ENCODE measurements at places on chromosomes 7 and 10.

DNA sequence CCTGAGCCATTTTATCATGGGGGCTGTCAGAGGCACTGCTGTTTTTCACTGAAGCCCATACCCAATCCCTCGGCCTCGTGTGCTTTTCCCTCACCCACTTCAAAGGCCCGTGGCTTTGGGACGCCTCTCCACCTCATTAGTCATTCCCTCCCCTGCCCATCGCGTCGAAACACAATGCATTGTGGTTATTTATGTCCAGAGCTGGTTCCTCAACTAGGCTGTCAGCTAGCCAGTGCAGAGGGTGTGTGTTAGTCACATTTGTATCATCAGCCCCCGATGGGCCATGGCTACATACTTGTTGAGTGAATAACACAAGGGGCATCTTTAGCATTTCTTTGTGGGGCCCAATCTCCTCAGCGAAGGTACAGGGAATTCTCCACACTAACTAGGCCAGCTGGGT, 3.8 kb upstream of the CRCP start:
- DNase-seq, result no peak

GRCh38 chr7:3175285-3175902, 125.7 kb upstream of the SDK1 start:
- DNase-seq, result no peak

GRCh38 chr7:95636140-95636940, 40.0 kb upstream of the PDK4 start:
- peak; percentile 33 for DNase-seq

GRCh38 chr10:90872648-90873020, 860 bp downstream of the RPP30 start:
- no peak for DNase-seq

- no peak for DNase-seq
Measured at GRCh38 chr7:71229699-71230098, 97.8 kb downstream of the GALNT17 start.

- DNase-seq, result no peak
Measured at GRCh38 chr7:33048257-33048656, 14.3 kb downstream of the NT5C3A start.

DNA sequence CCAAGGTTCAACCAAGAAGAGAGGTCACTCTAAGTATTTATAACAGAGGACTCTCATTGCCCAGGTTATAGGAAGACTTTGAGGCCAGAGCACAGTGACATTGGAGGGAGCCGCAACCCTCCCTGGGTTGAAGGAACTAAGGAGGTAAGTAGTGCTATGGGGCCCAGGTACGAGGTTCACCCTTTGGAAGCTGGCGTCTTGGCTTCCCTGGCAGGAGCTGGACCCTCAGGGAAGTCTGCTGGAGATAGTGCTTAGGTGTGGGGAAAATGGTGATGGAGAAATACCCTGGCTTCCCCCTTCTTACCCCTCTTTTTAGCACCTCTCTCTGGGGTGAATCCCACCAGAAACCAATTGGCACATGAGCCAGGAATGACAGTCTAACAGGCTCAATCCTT, 317.9 kb upstream of the ZNF32 start:
- no peak for DNase-seq

GRCh38 chr10:29869593-29869992, 189.8 kb downstream of the JCAD start:
- DNase-seq, result no peak

GRCh38 chr7:55073051-55073511, 54.3 kb downstream of the EGFR start:
- no peak for DNase-seq

GRCh38 chr10:47311932-47312662, 10.2 kb upstream of the GDF2 start:
- DNase-seq, result peak; percentile 43

- no peak for DNase-seq
Measured at GRCh38 chr7:98288064-98288823, 6.8 kb downstream of the BRI3 start.

DNA sequence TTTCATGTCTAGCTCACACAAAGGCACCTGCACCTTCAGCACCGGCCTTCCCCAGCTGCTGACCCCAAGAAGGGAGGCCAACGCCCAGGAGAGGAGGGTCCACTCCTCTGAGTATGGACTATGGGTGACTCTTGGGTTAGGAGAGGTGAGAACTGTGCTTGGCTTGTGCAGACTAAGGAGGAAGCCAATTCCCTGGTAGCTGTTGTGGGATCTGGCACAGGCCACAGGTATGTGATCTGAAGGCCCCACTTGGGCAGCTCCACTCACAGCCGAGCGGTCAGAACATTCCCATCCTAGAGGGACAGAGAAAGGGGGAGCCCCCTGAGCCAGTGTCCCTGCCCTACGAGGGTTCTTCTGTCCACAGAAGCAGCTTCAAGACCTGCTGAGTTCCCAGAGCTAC, 52.8 kb upstream of the FIGNL1 start:
- DNase-seq, result no peak

- DNase-seq, result no peak
Measured at GRCh38 chr10:70476249-70477035, 2.1 kb upstream of the PALD1 start.

DNA sequence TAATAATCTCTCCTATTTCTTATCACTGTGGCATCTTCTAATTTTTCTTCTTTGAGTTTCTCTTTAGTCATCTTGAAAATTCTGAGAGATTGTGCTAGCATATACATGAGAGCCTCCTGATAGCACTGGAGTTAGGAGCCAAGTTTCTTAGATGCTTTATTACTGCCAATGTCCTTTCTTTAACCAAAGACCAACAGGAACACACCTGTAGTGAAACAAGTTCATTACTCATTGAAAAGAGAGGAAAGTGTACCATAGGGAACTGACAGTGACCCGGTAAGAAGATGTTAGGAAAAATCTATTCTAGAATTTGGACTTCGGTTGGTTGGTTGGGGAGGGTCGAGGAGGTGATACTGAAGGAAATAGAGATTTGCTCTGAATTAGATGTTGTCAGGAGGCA, 27.1 kb upstream of the CD36 start:
- DNase-seq, result no peak

DNA sequence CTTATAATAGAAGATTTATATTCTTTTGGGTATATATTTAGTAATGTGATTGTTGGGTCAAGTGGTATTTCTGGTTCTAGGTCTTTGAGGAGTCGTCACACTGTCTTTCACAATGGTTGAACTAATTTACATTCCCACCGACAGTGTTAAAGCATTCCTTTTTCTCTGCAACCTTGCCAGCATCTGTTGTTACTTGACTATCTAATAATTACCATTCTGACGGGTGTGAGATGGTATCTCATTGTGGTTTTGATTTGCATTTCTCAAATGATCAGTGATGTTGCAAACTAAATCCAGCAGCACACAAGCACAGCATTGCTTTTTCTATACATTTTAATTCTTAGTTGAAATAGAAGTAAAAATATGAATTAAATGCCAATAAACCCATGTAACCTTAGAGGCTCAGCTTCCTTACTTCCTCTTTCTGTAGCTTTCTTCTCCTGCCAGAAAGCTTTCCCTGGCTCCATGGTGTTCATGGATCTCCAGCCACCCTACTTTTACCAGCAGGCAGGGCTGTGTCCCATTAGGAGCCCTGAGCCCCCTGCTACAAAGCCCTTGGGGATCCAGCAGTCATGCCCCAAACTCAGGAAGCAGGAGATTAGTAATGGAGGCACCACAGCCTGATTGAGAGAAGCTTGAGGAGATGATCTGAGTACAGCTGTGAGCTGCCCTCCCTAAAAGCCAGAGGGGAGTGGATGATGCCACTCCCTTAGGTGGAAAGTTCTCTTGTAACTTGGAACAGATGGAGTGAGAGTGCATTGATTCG, 158.6 kb downstream of the TMEM178B start:
- no peak for DNase-seq

DNA sequence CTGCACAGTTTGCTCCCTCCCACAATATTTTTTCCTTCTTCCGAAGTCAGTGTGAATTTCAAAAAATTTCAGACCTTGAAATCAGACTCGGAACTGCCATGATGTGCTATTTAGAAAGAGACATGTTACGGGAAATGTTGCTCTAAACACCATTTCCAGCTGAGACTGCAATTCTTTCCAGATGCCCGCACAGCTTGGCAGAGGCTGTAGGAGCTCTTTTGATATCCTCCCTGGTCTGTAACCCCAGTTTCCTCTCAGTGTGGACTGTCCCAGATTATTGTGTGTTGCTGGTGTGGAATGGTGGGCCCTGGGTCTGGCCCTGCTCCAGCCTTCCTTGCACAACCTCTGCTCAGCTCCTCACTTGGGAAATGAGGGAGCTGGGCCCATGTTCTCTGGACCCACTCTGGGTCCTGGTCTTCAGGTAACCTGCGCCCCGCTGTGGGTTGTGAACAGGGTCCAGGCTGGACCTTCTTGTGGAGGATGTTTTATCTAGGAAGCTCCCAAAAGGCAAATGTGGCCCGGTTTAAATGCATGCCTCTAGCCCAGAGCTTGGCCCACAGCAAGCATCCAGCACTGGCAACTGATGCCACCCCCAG, 172.8 kb upstream of the CXCL12 start:
- DNase-seq, result no peak

- DNase-seq, result no peak
Measured at GRCh38 chr10:79188154-79188965, 119.6 kb downstream of the ZMIZ1 start.

- DNase-seq, result no peak
Measured at GRCh38 chr7:129122751-129123509, 21.6 kb upstream of the TSPAN33 start.

DNA sequence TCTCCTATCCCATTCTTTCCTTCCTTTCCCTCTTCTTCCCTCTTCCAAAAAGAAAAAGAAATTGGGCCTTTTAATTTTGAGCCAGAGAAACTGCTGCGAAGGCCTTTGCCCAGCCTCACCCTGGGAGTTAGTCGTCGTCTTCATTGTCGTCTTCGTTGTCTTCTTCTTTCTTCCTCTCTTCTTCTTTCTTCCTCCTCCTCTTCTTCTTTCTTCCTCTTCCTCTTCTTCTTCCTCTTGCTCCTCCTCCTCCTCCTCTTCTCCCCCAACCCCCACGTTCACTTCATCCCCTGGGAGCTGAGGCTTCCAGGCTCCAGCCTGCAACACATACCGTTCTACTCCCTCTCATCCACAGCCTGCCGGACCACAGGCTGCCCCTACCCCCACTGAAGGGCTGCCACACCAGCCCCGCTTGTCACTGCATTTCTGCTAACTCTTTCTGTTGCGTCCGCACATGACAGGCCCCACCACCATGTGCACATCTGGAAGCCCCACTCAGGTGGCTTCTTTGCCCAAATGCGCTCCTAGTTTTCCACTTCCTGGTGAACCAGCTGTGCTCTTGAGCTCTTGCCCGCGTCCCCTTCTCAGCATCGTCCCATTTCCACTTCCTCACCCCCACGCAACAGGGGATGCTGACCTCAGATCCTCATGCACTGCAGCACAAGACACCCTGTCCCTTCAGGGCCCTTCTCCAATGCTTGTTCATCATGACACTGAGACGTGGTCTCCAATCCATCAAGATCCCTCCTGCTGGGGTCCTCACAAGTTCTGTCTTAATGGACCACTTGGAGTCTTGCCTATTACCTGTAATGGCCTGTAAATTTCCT, 94.9 kb upstream of the SH2B2 start:
- no peak for DNase-seq

DNA sequence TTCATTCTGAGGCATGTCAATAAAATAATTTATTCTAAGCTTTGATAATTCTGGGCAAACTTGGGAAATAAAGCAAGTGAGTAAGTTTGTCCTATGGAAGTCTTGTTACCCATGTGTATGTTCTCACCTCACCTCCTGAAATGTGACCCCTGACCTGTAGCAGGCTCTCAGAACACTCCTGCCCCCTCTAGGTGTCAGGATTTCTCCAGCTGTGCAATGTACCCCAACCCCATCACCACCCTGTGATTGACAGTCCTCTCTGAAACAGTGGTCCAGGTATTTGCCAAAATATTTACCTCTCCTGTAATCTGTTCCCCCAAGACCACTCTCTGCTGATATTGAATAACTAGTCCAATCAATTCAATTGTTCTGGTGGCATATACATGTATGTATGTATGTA, 122.6 kb upstream of the PTER start:
- DNase-seq, result no peak

DNA sequence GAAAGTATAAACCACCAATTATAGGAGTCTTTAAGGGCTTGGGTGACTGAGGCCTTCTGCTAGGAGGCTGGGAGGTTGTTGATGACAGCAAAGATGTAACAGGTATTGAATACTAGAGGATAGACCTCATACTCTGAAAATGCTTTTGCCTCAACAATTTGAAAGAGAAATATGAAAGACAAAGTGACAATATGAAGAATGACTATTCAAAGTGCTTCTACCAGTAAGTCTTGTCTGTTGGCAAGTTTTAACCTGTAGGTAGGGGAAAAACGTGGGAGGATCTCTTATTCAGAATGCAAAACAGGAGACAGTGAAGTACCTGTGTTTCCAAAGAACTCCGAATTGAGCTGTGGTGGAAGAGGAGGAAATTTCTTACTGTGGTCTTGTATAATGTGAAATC, 38.2 kb downstream of the GBF1 start:
- no peak for DNase-seq

DNA sequence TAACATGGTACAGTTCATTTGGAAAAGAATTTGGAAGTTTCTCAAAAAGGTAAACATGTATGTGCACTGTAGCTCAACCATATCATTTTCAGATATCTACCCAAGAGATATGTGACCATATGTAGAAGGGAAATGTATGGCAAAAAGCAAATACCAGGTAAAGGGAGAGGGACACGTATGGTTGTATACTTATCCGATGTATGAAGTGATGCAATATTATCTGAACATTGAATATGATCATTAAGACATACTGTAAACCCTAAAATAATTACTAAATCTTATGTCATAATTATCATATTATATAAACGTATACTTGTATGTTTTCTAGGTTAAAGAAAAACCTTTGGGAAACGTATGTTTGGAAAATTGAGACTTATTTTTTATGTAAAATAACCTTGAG, 367.5 kb upstream of the KCND2 start:
- no peak for DNase-seq

DNA sequence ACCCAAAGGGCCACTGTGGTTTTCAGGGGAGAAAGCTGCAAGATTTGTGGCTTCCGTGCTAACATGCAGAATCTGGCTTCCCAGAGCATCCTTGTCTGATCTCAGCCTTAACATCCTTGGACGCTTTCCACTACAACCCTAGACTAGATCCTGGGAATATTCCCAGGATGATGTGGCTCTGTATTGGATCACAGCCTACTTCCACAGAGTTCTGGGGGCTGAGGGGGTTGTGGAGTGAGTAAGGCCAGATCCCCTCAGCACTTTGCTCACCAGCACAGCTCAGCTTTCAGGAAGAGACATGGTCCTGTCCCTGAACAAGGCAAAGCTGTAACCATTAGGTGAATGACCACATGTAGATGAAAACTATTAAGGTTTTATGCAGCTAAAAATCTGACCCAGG, 241.3 kb upstream of the MYO3A start:
- DNase-seq, result no peak

GRCh38 chr10:45144326-45145070, 143.8 kb downstream of the ZNF22 start:
- no peak for DNase-seq

GRCh38 chr10:84194424-84195043, at the start of gene CDHR1:
CDHR1 (plus strand) TSS chr10:84194537; CDS start chr10:84194761, 224 bp downstream.
- no peak for DNase-seq

DNA sequence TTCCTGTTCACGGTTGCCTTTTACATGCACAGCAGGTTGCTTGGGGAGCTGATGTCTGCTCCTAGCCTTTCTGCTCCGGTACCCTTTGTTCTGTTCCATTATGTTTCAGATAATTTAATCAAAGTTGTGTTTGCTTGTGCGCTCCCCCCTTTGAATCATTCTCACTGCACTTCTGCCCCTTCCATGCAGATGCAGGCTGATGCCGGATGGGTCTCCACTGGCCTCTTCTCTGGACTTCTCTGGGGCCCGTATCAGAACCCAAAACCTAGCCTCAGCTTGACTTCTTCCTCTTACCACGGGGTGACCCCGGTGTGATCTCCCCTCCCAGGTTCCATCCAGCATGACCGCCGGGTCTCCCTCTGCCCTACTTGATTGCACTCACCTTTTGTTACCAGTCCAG, 272.0 kb downstream of the DPP6 start:
- DNase-seq, result no peak

Data from CMK (cell line).